Body of pancreas (tissue), 4 donors: ENCODE measurements at places on chromosomes 3 and 15. TPM values are rescaled to one million over a fixed set of nuclear protein-coding genes. Genes with fewer than 3 reads are reported as not detected.

- DNase-seq: no peak
Measured at GRCh38 chr3:179902061-179902460, 134.7 kb downstream of the PEX5L start.

- DNase-seq: no peak
Measured at GRCh38 chr3:69542089-69542804, 156.4 kb upstream of the FRMD4B start.

GRCh38 chr3:193564012-193564411, 9.3 kb upstream of the ATP13A4 start:
- DNase-seq: peak; percentile 73

CHRM5 gene
- total RNA-seq: not detected

DNA sequence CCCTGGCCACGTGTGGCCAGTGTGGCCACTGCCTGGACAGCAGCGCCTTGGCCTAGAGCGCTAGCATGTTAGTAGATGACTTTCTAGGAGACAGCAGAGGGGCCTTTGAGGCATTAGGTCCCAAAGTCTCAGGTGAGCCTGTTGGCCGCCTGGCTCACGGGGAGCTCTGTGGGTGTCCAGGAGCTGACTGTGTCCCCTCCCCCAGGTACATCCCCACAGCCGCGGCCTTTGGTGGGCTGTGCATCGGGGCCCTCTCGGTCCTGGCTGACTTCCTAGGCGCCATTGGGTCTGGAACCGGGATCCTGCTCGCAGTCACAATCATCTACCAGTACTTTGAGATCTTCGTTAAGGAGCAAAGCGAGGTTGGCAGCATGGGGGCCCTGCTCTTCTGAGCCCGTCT, 17.0 kb downstream of the SEC61A1 start:
- no peak for DNase-seq
